Activated naive CD8-positive, alpha-beta T cell treated with anti-CD3 and anti-CD28 coated beads, Interleukin-2, amount 50 U/mL, for 24 hours (primary cell): ENCODE measurements at places on chromosomes 7 and 10.

DNA sequence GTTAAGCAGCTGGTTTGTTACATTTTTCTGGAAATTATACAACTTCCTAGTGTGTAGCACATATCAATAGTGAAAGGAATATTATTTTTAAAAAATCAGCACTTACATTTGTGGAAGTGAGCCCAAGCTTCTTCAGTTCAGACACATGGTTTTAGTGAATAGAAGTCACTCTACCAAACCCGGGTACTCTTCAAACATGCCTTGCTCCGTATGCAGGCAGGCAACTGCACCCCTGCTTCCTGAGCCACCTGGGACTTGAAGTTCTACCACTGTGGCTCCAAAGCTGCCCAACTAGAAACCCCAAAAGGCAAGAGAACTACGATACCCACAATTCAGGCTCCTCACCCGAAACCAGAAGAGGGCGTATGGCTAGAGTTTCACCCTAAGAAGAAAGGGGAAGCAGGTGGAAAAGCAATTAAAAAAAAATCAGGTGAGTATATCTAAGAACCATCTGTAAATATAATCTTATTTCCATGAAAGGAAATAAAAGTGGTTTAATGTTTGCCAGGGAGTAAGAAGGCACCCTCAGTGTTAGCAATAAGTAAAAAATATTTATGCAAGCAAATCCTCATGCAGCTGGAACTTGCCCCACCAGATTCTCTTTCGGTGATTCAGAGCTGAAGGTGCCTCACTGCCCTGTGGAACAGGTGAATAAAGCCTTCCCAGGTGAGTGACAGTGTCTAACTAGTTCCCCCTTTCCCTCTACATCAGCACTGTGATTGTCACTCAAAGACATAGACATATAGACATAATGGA lies at the start of gene MACC1:
Gene MACC1, minus strand, starts transcription at position 192 of the 756 bp plus-strand sequence. CDS start 55,522 bp downstream, outside the sequence.
- DNase-seq, result no peak

GRCh38 chr7:156640949-156641485 lies 443 bp downstream of the RNF32 start:
- peak; percentile 49 for DNase-seq

DNA sequence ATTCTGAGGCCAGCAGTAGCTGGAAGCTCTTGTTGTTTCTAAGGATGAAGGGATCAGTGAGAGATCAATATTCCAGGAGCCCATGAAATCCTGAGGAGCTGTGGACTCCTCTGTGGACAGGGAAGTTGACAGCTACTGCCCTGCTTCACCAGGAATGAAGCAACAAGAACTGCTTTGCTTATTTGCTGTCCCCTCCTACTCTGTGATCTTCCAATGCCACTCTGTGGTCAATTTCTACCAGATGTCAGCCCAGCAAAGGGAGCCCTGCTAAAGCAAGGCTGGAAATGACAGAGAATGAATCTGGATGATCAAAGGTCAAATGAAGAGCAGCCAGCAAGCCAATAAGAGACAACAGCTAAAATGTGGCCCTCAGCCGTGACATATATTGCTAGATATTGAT lies 227.5 kb upstream of the CHRM2 start:
- DNase-seq, result no peak

DNA sequence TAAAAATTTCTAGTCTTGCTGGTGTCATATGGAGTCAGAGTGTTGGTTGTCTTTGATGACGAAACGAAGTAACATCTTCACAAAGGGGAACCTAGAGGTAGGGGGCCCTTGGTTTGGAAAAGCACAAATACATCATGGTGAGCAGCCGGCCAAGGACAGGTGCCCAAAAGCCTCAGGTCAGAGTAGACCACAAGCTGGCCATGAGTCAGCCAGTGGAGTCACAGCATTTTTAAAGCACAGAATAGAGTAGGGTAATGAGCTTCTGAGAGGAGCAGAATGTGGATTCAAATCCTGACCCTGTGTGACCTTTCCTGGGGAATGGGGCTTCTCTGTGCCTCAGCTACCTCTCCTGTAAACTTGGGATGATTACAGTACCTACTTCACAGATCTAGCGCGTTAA lies 5.3 kb downstream of the CAMK2B start:
- DNase-seq, result no peak

DNA sequence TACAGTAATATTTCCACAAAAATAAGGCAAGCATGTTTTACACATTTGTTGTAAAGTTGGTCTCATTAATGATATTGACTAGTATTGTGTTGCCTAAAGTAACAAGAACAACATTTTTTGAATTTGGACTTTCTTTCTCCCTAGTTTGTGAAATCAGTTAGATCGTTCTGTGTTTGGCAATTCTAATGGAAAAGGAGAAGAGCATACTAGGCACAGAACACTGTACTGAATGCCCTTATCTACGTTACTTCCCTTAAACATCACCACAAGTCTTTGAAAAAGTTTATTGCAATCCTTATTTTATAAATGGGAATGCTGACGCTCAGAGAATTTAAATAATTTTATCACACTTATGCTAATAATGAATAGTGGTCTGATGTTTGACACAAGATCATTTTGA lies 372.2 kb downstream of the EXOC4 start:
- no peak for DNase-seq

DNA sequence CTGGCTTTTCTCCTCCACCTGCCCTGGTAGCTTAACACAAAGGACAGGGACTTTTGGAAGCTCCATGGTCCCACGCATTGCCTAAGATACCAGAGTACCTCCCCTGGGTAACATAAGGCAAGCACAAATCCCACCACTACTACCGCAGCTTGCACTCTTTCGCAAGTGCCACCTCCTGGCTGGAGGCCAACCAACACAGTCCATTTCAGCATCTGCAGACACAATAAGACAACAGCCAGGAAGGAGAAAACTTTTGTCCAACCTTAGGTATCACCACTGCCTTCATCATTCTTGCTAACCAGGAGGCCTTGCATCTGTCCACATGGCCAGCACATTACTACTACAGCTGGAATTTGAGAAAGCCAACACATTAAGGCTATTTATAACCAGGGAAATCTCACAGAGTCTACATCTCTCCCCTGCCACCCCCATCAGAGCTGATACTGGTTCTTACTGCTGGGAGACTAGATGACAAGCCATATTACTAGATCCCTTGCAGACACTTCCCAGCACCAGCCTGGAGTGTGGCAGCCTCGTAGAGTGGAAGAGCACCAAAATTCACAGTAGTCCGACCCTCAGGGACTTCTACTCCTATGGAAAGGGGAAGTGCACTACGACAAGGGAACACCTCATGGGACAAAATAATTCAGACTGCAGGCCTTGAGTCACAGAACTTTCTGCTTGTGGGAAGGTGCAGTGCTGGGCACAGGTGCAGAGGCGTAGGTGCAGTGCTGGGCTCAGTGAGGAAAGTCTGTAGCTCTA lies 39.8 kb upstream of the CDK13 start:
- DNase-seq, result no peak

GRCh38 chr10:102421757-102422512 lies 1.3 kb downstream of the FBXL15 start:
- no peak for DNase-seq

DNA sequence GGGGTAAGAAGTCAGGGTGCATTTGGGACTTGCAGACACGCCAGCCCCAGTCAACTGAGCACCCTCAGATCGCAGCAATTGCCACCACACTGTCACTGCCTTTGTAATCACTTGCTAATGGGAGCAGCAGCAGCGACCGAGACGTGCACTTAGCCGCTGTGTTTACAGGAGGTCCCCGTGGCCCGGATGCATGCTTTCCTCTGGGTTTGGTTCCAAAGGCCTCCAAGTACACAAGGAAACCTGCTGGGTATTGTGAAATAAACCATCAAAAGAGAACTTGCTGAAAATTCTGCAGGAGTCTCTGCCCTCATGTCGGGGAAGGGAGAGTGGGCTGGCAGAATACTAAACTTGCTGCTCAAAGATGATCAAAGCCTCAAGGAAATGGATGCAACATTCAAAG lies 341.7 kb downstream of the DNAJB6 start:
- no peak for DNase-seq

DNA sequence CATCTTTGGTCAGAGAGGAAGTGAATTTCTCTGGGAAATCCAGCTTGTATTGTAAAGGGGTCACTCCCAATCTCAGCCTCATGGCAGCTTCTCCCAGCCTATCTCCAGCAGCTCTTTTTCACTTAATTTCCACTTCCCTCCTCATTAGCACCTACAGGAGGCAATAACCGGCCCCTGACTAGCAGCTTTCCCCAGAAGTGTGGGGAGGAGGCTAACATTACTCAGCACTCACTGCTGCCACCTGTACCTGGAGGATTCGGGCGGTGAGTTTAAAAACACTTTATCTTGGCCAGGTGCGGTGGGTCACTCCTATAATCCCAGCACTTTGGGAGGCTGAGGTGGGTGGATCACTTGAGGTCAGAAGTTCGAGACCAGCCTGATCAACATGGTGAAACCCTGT lies 3.8 kb downstream of the NODAL start:
- DNase-seq, result no peak

- DNase-seq, result no peak
These were observed 140.1 kb downstream of the ITGA8 start for GRCh38 chr10:15579605-15580004.

GRCh38 chr10:69960988-69961880 lies 91.4 kb upstream of the MACROH2A2 start:
- no peak for DNase-seq

DNA sequence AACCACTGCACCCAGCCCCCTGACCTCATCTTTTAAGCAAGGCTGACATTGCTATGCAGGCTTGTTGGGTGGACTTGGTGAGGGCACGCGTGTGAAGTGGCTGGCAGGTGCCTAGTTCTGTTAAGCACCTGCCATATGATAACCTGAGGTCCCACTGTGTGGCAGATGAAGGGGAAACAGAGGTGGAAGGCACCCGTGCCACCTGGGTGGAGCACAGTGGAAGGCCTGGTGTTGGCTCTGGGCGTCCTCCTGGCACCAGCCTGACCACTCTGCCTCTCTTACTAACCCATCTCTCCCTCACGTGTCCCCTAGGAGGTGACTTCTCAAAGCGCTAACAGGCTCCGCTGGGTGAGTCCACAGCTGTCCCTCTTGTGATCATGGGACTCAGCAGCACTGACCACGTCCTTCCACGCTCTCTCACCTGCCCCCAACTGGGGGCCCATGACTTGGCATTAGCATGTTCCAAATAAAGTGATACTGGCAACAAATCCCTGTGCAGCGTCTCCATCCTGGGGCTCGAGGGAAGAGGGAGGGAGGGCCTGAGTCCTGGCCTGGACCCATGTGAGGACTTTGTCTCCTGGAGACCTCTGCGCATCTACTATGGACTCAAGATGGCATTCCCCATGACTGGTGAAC lies 4.6 kb upstream of the ZNF862 start:
- no peak for DNase-seq

DNA sequence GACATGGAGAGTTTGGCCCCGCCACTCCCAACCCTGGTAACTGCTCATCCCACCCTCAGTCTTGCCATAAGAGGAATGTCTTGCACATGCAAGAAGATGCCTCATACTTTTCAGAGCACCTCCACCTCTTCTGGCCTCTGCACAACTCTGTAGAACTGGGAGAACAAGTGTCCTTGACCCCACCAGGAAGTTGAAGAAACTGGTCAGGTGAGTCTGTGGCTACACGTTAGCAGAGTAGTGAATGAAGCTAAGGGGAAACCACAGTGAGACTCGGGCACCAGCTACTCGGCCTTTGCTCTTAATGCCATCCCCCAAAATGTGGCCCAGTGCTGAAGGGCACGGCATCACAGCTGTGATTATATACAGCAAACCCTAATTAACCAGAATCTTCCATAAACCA lies 110.1 kb downstream of the ARID5B start:
- no peak for DNase-seq

- no peak for DNase-seq
These were observed 4.7 kb downstream of the CLCN1 start for GRCh38 chr7:143320620-143321019.

GRCh38 chr10:53314876-53315275 lies 542.3 kb upstream of the MBL2 start:
- DNase-seq, result no peak

GRCh38 chr7:17234398-17235031 lies 63.9 kb upstream of the AHR start:
- DNase-seq, result peak; percentile 43

GRCh38 chr10:60453036-60453435 lies 63.4 kb upstream of the ANK3 start:
- DNase-seq, result no peak

- no peak for DNase-seq
These were observed 17.2 kb downstream of the INPP5F start for GRCh38 chr10:119742947-119743648.

DNA sequence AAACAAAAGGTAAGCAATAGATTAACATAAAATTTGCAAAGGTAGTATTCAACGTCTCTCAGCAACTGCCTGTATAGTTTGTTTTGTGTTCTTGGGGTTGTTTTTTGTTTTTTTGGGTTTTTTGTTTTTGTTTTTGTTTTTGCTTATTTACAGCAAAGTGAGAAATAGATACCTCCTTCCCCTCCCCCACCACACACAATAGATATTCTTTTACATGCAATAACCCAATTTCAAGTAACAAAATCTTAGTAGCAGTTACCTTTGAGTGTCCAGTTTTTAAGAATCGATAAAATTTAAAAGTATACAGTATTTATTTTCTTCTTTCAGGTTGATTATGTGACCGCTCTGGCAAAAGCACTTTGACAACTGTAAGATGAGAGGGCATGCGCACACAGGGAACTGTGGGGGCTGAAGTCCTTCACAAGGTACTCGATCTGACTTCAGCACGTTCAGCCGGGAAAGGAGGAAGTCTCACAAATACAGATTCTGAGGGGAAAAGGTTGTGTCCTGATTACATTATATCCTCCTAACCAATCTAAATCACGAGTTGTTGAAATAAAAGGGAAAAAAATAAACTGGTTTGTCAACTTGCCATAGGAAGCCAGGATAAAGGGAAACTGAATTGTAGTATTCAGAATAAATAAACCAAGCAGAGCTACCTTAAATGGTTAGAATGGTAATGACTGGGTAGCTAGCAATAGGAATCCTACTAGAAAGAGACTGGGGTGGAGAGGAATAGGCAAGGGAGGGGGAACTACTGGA lies 47.8 kb downstream of the CPEB3 start:
- peak; percentile 22 for DNase-seq

DNA sequence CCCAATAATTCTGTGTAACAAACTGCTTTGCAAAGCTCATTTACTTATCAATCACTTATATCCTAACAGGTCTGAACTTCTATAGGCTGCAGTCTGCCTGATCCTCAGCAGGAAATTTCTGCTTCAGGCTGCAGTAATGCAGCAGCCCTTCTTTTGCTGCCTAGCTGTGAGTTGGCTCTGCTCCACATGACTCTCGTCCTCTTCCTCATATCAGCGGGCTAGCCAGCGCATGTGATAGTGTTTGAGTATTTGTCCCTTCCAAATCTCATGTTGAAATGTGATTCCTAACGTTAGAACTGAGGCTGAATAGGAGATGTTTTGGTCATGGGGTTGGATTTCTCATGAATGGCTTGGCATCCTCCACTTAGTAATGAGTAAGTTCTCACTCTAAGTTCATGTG lies 387.8 kb downstream of the SEMA3D start:
- no peak for DNase-seq
